Large intestine (tissue), 12 donors: ENCODE measurements at places on chromosomes 12 and 14. TPM values are rescaled to one million over a fixed set of nuclear protein-coding genes. Genes with fewer than 3 reads are reported as not detected.
A peak's percentile ranks its signal among the peaks of the same experiment; 100 is the strongest.

DNA sequence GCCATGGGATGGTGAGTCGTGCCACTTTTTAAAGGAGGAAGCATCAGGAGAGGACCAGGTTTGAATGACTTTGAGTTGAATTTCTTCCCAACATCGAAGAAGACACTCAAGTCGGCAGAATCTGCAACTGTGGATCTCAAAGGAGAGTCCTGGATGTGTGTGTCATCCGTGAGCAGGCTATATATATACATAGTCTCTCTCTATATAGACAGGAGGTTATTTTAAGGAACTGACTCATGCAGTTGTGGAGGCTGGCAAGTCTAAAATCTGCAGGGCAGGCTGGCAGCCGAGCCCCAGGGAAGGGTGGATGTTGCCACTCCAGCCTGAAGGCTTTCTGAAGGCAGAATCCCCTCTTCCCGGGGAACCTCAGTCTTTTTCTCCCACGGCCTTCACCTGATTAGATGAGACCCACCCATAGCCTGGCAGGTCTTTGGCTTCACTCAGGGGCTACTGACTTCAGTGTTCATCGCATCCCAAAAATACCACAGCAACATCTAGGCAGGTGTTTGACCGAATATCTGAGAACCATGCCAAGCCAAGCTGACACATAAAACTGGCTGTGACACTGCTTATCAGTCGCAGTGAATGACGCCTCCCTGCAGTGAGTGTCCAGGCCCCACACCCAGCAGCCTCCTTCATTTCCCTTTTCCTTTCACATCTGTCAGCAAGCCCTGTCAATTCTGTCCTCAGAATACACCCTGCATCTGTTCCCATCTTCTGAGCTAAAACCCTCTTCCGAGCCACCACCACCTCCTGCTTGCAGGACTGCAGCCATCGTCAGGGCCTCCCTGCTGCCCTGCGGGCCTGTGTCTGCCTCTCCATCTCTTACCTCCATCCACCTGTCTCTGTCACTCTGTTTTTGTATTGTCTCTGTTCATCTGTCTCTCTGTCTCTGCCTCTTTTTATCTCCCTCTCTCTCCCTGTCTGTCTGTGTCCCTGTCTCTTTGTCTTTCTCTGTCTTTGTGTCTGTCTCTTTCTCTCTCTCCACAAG, 54.0 kb downstream of the ZNF664 start:
- DNase-seq = no peak

DNA sequence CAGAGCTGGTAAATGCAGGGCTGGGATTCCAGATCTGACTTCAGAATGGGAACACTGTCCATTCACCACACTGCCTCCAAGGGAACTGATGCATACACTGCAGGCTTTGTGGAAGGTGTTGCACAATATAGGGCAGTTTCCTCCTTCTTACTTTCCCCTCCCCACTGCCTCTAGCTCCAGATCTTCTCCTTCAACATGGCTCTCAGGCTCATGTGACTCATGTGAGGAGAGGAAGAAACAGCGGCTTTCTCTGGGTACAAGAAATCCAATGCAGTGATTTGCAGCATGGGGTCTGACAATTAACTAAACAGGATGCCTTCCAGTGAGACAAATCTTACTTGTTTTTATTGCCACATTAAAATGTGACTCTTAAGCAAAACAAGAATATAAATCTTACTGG, 447.6 kb upstream of the CCDC196 start:
- peak; percentile 65 for DNase-seq

Gene MMP19
- 2.5 TPM for polyA plus RNA-seq

Gene MYF6
- 0.21 TPM for polyA plus RNA-seq

DNA sequence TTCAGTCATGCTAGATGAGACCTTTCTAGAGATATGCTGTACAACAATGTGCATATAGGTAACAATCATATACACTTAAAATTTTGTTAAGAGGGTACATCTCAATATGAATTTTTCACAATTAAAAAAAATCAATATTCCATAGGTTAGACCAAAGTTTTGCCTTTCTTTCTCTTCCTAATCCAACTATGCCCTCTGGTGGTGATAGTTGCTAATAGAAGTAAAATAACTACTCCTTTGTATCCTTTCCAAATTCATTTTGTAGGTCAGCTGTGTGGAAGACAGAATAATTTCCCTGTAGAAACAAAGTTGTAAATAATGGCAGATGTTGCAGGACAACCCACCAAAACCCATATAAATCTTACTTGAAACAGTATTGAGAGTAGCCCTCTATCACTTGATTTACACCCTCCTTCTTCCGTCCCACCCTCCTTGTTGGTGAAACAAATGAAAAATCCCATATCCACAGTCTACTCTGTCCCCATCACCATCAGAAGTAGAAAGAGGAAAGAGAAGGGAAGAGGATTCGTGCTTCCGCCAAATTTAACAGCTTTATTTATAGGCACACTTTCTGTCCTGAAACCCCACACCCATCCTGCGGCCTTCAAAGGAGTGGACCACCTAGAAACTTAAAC, 34.2 kb upstream of the KICS2 start:
- peak; percentile 34 for DNase-seq

- DNase-seq = no peak
Observed at GRCh38 chr12:52216807-52217206, 16.2 kb upstream of the KRT7 start.

Gene PAPLN
- 69.1 TPM for polyA plus RNA-seq

DNA sequence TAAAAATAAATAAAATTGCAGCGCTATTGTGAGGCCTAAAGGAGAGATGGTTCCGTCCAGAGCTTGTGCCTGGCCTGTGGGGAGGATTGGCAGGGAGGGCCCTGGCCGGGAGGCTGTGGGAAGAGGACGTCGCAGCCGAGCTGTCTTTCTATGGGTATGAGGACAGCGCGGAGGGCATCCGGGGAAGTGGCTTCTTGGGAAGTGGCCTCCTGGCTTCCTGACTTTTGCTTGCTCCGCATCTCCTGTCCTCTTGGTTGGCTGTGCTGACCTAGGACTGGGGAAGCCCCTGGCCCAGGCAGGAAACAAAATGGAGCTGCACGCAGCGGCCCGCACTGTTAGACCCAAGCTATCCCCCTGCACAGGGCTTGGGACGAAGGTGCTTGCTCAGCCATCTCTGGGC, 22.2 kb upstream of the MEG3 start:
- no peak for DNase-seq

DNA sequence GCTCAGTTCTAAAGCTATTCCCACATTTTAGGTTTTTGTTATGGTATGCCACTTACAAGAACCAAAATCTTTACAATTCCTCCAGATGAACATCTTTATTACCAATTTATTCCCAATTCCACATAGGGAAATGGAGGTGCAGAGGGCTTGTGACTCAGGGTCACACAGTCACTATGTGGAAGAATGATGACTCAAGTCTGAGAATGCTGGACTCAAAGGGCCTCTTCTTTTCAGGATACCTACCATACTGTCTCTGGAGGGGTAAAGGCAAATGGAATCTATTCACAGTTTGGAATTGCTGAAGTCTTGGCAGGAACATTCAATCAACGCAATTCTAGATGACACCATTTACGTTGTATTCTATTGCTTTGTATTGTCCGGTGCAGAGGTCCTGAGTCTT, 48.2 kb upstream of the MANSC4 start:
- no peak for DNase-seq

DNA sequence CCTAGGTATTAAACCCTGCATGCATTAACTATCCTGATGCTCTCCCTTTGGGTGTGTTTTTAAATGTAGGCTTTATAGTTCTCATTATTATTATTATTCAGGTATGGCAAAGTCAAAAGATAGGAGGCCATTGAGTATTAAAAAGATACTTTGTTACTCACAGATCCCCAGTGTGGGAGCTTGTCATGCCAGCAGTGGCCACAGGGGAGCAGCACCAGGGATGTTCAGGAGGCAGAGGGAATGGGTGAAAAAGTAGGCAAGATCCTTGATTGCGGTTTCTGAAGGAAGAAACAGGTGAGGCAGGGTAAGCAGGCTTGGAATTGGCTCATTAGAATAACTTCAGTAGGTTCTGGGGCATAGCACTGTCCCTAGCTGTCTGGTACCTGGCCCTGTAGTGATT, 382.2 kb downstream of the MED13L start:
- no peak for DNase-seq

DNA sequence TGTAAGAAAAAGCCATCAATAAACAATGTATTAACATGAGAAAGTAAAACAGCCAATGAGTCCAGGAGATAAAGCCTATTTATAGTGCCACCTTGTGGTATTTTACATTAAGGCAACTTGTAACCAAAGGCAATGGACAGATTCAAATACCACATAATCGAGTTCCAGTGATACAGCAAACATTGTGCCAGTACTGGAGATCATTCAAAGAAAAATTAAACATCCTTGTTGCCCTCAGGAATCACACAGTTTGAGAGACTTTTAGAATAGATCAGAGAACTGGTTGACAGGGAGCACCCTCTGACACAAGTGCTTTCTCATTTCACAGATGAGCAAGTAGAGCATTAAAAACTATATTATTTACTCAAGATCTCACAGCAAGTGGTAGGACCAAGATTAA, 98.1 kb downstream of the DDHD1 start:
- peak; percentile 16 for DNase-seq

Gene TAS2R7
- polyA plus RNA-seq = not detected

Gene EPS8
- polyA plus RNA-seq = 61.6 TPM

DNA sequence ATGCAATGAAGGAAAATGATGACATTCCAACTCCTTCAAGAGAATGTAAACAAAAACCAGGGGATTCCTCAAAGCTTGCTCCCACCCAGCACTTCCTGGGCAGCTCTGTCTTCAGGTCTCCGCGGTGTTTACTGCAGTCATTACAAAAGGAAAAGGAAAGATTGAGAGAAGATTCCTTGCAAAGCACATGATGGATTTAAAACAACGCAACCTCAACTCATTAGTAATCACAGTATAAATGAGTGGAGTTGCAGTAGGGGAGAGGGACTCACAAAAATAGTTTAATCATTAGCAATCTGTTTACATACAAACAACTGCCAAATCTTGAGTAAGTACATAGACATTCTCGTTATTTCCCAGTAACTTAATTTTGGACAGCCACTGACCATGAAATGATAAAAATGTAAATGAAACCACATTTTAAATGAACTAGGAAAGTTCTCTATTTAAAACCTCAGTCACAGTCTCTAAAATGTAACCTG, 49.7 kb upstream of the OVCH1 start:
- no peak for DNase-seq

Gene IFI27L2
- polyA plus RNA-seq = 51.9 TPM

Gene SERPINA4
- 46.0 TPM for polyA plus RNA-seq

DNA sequence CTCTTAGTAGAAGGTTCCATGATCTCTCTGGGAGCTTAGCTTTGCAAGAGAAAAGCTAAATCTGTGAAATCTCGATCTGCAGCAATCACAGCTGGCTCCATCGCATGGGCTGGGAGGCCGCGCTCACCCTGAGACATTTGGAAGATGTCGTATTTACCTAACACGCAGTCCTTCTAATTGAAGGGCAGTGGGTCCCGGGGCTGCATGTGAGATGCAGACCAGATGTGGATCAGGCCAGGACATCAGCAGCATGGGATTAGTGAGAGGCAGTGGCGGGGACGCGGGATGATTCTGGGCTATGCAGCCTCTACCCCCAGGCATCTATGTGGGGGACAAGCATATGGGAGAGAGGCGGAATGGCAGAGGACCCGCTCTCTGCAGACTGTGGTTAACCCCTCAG, 312.4 kb upstream of the RTL1 start:
- peak; percentile 73 for DNase-seq

Gene RNF212B
- 0.34 TPM for polyA plus RNA-seq

DNA sequence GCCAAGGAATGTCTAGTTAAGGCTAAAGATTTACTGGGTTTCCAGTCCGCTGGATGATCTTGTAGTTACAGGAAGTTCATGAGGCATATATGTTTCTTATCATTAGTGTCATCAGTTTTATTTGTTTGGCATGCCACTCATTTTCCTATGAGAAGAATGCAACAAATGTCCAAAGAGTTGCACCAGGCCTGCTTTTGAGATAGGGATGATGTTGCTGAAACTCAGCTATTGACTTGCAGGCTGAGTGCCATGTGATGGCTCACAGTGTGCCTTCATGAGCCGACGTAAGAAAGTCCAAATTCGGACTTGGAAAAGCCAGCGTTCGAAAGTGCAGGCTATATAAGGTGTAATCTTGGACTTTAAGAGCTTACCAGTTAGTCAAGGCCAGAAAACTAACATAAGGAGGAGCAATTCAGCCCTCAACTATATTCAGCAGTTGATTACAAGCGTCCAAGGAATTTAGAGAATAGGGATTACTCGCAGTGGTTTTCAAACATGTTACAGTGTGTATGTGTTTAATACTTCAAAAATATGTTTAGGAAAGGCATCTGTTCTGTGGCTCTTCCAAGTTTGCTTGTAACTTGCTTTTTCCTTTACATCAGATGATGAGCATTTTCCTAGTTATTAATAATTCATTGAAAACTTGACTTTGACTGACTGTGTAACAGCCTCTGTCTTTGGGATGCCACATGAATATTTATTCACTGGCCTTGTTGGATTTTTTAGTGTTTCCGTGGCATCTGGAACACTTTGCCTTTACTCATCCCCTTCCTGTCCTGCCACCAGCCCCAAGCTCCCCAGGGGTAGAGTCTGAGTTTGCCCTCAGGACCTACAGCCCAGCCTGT, 101.3 kb downstream of the LGMN start:
- DNase-seq = peak; percentile 39

- DNase-seq = peak; percentile 91
Observed at GRCh38 chr14:55121628-55122439, 7.2 kb upstream of the LGALS3 start.

Gene KRT77
- 0.42 TPM for polyA plus RNA-seq

Gene PMCH
- polyA plus RNA-seq = 0.18 TPM

- no peak for DNase-seq
Observed at GRCh38 chr14:58979325-58979724, 209.1 kb upstream of the DAAM1 start.

Gene MIP
- polyA plus RNA-seq = 0.24 TPM

GRCh38 chr14:74223016-74223415, 16.2 kb upstream of the VSX2 start:
- DNase-seq = no peak

Gene LAG3
- polyA plus RNA-seq = 2.1 TPM
